ENCODE measurements at places on chromosomes 1 and 21. TPM values are rescaled to one million over a fixed set of nuclear protein-coding genes. Genes with fewer than 3 reads are reported as not detected.

Gene ALX3
- not detected for total RNA-seq

Gene SH2D2A
- not detected for total RNA-seq

Gene HSD3B1
- not detected for total RNA-seq

Gene NR0B2
- total RNA-seq: not detected

Gene SNAPIN
- 41.8 TPM for total RNA-seq

Measured in chondrocyte (in vitro differentiated cells).